ENCODE measurements at places on chromosomes 7 and 10.

GRCh38 chr10:8273749-8274148 lies 219.3 kb downstream of the GATA3 start:
- no peak for DNase-seq

- no peak for DNase-seq
Measured at GRCh38 chr10:60374836-60375235, 14.8 kb downstream of the ANK3 start.

- DNase-seq = no peak
Measured at GRCh38 chr7:76022026-76022780, 25.6 kb downstream of the STYXL1 start.

GRCh38 chr10:98086837-98087708 lies 47.4 kb upstream of the R3HCC1L start:
- DNase-seq = no peak

DNA sequence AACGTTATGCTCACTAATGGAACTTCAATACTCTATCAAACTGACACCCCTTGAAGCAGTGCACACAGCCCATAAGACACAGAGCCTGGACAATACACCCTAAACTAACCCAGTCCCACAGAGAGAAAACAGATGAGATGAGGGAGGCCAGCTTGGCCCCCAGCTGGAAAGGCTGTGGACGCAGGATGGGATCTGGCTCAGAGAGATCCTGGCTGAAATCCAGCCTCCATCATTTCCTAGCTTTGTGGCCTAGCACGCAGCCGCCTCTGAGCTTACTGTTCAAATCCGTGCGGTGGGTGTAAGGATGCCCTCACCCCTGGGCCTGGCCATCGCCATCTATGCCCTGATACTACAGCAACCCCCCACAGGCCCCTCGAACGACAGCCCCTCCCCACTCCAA lies 32.7 kb downstream of the SNX8 start:
- no peak for DNase-seq

- peak; percentile 9 for DNase-seq
Measured at GRCh38 chr10:26481914-26482550, 43.9 kb downstream of the APBB1IP start.

- DNase-seq = no peak
Measured at GRCh38 chr7:110170841-110171240, 920.1 kb upstream of the LRRN3 start.

GRCh38 chr10:33214174-33214573 lies 120.3 kb downstream of the NRP1 start:
- DNase-seq = no peak

GRCh38 chr7:157497744-157498651 lies 161.2 kb downstream of the DNAJB6 start:
- no peak for DNase-seq

- no peak for DNase-seq
Measured at GRCh38 chr10:1212571-1213141, 156.5 kb downstream of the WDR37 start.

DNA sequence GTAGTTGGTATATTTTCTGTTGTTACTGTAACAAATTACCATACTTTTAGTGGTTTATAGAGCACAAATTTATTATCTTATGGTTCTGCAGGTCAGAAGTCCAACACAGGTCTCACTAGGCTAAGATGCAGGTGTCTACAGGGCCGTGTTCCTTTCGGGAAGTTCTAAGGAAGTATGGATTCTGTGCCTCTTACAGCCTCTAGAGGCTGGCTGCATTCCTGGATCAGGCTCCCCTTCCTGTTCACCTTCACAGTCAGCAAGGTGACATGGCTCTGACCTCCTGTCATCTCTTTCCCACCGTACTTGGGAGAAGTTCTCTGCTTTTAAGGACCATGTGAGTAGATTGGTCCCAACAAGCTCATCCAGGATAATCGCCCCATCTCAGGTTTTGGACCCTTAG lies 37.3 kb downstream of the BMPR1A start:
- DNase-seq = no peak

GRCh38 chr10:11024596-11024995 lies 6.9 kb downstream of the CELF2 start:
- no peak for DNase-seq

DNA sequence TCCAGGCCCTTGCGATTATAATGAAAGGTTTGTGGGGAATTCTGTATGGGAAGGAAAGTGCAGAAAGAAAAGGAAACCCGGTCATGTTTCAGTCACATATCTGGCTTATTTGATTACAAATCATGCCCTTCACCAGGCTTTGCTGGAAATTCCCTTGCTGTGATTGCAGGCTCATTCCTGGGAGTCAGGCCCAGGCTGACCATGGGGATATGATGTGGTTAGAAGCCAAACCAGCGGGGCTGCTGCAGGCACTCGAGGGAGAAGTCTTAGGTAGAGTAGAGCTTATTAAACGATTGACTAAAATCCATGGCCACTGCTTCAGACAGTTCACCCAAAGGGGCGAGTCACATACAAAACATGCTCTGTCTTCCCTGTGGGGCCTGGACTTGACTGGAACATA lies 16.2 kb downstream of the PKD1L1 start:
- DNase-seq = no peak

- DNase-seq = peak; percentile 41
Measured at GRCh38 chr10:62048919-62049623, 147.6 kb downstream of the ARID5B start.

DNA sequence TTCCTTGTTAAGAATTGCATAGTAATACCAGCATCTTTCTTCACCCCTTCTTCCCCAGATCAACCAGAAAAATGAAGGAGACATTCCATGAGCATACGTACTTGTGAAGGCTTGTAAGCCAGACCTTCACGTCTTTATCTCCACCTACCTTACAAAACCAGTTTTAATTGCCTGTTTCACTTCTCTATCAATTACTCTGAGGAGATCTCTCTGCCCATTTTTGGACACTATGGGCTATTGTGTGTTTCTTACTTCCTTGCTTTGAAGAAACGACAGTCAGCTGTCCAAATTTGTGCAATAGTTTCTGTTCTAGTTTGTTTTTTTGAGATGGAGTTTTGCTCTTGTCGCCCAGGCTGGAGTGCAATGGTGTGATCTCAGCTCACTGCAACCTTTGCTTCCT lies 349.7 kb upstream of the MBL2 start:
- DNase-seq = no peak

GRCh38 chr10:85666102-85666501 lies 700.5 kb downstream of the GRID1 start:
- no peak for DNase-seq

- DNase-seq = no peak
Measured at GRCh38 chr10:69855346-69856111, 53.8 kb downstream of the COL13A1 start.

DNA sequence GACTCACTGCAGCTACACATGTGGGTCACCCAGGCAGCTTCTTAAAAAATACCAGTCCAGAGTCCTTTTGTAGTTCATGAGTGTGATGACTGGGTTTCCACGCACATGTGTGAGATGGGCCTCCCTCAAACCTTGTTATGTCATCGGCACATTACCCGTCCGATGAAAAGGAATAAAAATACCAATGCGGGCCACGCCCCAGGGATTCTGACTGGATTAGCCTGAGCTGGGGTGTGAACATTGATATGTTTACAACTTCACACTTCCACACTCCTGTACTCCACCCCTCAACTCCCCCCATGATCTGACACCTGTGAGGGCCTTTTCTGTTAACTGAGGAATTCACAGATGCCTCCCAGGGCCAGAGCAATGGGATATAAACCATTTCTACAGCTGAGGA lies 6.2 kb downstream of the SLC29A3 start:
- DNase-seq = no peak

GRCh38 chr10:74927701-74928100 lies 101.3 kb downstream of the KAT6B start:
- DNase-seq = no peak

DNA sequence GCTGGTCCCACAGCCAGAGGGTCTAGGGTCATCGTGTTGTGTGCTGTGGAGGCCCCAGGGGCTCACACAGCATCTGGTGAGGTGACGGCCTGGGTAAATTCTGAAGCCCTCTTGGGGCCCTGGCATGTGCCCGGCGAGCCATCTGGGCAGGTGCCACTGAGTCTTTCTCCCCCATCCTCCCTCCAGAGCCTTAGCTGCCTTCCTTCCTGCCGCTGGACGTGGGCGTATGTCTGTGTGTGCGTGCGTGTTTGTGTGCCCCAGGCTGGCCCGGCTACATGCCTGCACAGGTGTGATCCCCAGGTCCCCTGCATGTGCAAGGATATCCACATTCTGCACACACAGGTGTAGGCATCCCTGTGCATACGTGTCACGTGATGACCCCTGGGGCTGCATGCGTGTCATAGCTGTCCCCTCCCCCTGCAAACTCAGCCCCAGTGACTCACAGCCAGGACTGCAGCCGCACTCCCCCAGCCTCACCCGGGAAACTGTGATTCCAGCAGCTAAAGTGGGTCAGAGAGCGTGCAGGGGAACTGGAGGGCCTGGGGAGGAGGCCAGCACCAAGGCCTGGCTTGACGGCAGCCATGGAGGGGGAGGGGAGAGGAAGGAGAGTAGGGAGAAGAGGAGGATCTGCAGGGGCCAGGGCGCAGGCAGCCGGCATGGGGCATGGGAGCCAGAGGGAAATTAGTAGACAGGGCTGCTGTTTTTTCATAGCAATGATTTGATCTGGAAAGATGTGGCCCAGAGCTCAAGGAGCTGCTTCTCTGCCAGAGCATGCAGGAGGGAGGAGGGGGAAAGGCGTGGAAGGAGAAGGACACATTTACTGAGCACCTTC lies 46.4 kb downstream of the ELFN1 start:
- no peak for DNase-seq
